ENCODE measurements at places on chromosomes 12 and 14.

DNA sequence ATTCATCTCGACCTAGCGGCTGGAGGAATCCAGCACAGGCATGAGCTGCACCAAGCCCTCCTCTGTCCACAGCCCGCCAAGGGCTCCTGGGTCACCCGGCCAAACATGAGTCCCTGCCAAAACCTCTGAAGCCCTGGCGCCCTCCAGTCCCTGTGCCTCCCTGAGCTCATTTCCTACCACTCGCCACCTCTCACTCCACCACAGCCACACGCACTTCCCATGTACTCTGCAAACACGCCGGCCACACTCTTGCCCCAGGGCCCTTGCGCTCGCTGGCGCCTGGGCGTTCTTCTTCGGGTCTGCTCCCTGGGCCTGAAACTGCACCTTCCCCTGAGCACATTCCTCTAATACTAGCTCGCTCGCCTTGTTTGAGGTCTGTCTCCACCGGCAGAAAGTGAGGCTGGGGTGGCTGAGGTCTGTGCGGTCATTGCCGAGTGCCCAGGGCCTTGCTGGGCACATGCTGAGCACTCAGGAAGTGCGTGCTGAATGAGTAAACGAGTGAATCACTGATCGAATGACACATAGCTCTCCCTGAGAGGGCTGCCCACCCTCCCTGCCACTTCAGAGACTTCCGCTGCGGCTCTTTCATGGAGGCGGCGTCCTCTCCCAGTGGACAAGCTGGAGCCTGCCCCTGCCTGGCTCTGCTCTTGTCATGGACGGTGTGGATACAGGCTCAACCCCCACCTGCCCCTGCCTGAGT is 33.7 kb upstream of the DLK1 start:
- no peak for DNase-seq

GRCh38 chr12:87585882-87586557 is 443.2 kb downstream of the C12orf50 start:
- DNase-seq, result no peak

DNA sequence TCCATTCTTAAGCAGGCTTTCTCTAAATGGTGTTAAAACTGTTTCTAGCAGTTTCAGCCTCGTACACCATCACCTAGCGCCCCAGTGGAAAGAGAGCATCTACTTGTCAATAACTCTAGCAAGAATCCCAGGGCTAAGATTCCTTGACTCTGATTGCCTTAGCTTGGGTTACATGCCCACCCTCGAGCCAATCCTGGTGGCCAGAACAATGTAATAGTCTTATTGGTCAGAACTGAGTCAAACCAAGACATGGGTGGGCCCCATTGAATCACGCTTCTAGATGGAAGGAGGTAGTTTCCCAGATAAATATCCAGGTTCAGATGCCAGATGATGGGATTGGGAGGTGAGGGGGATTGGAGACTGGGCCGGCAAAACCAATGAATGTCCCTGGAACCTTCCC is 55.9 kb upstream of the MED13L start:
- no peak for DNase-seq

DNA sequence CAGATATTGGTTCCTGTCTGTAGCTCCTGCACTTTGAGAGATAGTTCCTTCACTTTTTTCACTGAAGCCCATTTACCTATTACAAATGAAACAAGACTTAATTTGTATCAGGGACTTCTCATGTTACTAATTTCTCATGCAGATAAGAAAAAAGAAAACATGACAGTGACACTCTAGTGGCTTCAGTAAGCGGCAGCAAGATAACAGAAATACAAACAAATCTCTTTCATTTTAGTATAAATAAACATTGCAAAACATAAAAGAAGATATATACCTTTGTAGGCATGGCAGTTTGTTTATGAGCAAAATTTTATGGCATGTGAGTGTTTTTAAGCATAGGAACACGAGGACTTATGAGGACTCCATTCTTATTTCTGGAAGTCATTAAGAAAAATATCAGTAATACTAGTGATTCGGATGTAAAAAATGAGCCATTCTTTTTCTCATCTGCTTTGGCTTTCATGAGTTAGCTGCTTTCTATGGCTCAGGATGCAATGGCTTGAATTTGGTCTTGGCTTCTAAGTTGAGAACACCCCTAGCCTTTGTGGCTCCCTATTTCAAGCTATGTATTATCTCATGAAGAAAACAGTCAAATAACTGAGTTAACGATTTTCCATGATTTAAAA is 310.1 kb upstream of the RGS6 start:
- DNase-seq, result no peak

DNA sequence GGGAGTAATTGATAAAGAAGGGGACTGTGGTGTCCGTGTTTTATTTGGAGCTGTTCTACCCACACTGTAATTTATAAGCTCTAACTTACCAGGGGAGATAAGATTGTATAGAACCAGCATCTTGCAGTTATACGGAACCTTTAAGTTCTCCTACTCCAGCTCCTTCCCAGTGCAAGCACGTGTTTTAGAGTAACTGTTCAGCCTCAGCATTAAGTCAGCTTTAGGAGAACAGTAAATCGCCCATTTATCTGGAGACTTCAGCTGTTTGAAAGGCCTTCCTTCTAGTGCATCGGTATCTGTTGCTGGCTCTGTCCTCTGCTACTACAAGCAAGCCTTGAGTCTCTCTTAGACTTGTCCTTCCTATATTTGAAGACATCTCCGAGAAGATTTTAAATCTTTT is 95.6 kb downstream of the ETV6 start:
- DNase-seq, result no peak

- no peak for DNase-seq
These were observed 48.1 kb upstream of the OTX2 start for GRCh38 chr14:56858422-56858821.

DNA sequence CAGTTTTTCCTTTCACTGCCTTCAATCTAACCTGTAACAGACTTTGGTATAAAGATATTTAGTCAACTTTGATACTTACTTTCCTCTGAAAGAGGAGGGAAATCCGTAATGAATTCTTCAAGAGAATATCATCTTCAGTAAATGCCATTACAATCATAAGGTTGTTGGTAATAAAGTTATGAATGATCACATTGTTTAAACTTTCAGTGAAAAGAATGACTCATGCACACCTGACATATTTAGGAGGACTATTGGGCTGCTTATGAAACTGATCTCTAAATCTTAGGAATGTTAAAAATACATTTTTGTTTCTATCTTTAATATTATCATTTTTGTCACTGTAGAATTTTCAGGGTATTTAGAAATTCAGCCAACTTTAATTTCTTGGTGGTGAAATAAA is 474.7 kb downstream of the SLC16A7 start:
- no peak for DNase-seq

DNA sequence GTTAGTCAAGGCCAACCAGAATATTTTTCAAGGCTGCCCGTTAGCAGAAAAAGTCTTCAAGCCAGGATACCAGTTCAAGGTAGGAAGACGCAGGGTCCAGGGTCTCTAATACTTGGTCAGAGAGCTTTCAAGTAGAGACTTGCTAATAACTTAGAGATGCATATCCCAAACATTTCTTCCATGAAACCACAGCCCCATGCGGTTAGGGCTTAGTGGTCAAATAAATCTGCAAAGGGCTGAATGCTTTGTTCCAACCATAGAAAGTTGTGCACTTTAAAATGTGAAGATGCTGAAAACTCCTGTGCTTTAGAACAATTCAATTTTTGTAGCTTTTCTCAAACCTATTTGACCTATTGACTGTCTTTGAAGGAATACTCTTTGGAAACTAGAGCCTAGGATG is 208.9 kb downstream of the PIK3C2G start:
- no peak for DNase-seq

DNA sequence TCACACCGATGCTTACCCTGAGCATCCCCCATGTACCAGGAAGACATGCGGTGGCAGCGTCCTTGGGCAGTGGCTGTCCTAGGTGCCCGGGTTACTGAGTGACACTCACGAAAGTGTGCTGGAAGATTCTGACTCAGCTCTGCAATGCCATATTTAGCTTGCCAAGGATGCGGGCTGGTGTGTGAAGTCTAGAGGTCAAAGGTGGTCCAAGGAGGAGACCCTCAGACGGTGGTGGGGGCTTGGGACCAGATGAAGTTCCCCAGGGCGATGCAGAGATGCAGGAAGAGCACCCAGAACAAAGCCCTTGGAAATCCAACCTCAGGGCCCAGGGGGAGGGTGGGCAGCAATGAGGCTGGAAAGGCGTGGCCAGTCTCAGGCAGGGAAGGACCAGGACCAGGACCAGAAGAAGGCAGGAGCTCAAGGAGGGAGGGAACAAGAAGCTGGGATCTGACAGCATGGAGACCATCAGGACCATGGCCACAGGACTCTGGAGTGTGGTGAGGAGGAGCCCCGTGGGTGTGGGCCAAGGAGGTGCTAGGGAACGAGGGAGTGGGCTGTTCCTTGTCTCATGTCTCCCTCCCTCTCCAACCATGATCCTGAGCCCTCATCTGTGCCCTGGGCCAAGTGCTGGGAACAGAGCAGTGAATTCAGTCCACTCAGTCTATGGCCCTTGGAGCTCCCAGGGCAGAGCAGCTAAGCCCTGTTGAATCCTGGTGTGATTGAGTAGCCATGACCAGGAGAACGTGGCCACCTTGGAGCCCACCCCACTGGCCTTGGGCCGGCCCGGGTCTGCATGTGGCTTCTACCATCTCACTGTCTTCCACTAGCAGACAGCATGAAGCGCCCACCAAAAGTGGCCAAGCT is 310.1 kb upstream of the DIO3 start:
- no peak for DNase-seq

DNA sequence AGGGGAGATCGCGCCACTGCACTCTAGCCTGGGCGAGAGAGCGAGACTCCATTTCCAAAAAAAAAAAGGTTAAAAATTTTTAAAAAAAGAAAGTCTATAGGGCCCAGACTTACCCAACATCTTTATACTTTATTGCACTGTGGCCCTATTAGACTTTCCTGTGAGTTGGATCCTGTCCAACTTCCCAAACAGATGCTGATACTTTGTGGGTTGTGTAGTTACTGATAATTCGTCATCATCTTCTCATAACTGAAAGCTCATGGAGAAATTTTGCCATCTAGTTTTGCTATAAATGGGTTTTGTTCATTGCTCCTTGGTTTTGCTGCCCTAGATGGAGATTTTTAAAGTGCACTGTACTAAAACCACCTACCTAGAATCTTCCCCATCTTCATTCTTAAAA is 31.1 kb downstream of the APOBEC1 start:
- DNase-seq, result no peak

- DNase-seq, result no peak
These were observed 92.7 kb downstream of the AKAP6 start for GRCh38 chr14:32421781-32422180.

GRCh38 chr12:107163413-107163812 is 70.1 kb upstream of the CRY1 start:
- no peak for DNase-seq

DNA sequence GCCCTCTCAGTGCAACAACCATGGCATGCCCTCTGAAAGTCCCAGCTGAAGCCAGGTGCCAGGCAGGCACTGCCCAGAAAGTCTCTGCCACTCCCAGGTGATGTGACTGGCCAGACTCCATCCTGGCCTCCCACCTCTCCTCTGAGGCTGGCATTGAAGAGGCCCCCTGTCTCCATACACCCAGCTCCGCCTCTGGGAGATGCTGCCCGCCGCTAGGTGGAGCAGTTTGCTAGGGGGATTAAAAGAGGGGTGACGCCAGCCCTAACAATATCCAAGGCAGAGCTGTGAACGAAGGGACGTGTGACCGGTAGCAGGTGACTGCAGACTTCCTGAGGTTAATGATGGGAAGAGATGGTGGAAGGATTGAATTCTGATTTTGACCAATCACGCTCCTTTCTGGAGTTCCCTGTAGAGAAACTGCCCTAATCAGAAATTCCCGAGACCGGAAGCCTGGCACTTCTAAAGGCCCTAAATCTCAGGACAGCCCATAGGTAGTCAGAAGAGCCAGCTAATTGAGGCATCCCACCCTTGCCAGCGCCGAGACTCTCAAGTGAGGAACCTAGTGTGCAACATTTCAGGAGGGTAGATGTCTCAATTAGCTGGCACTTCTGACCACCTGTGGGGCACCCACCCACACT is 8.3 kb upstream of the PLEK2 start:
- no peak for DNase-seq

- DNase-seq, result no peak
These were observed 13.4 kb downstream of the NCAPD2 start for GRCh38 chr12:6507102-6507998.

GRCh38 chr14:89231426-89232113 is 185.5 kb downstream of the FOXN3 start:
- no peak for DNase-seq

GRCh38 chr12:82650627-82651337 is 35.9 kb upstream of the TMTC2 start:
- DNase-seq, result no peak

DNA sequence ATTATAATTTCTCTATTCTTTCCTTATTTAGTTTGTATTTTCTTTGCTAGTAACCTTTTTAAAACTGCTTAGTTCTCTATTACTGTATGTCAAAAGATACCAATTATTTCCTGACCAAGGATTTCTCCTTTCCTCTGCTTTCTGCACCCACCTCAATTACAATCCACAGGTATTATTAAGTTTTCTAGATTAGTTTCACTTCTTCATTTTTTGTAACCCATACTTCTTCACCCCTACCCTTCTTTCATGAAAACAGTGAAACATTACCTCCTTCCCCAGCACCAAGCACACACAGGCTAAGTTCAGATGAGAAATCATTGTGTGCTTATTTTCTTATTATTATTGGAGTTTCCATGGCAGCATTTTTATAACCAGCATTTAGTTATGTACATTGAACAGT is 318.5 kb upstream of the MDGA2 start:
- DNase-seq, result no peak

GRCh38 chr12:112097641-112098040 is 10.9 kb downstream of the NAA25 start:
- DNase-seq, result no peak

DNA sequence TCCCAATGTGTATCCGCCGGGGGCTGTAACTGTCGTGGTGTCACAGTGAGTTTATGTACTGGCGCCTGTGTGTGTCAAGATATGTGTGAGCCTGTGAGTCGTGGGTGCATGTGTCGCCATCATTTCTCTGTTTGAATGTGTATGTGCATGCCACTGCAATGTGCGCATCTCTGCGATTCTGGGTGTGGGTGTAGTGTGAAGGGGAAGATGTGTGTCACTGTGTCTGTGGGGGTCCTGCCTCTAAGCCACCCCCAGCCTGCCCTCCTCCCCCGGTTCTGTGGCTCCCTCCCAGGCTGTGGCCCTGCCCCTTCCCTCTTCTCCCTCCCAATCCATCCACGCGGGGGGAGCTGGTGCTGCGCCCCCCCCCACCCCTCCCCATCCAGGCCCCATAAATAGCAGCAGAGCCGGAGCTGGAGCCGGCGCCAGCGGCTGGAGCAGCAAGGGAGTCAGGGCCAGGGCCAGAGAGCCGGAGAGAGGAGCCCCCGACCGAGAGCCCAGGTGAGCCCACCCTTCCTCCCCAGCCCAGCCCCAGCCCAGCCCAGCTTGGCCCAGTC is at the start of gene CPNE6:
CPNE6 (plus strand) TSS at position 419 of the 554 bp plus-strand sequence. CDS start 1,375 bp downstream, outside the sequence.
- no peak for DNase-seq

All from activated CD4-positive, CD25-positive, alpha-beta regulatory T cell treated with anti-CD3 and anti-CD28 coated beads, Interleukin-2, amount 50 U/mL, for 16 hours (primary cell).